ENCODE measurements at places on chromosomes 16 and 17.

- DNase-seq, result peak; percentile 57
Observed at GRCh38 chr16:53055541-53056391, 975 bp downstream of the CHD9 start.

GRCh38 chr17:75036643-75037268 is 10.0 kb downstream of the ATP5PD start:
- DNase-seq, result peak; percentile 69

DNA sequence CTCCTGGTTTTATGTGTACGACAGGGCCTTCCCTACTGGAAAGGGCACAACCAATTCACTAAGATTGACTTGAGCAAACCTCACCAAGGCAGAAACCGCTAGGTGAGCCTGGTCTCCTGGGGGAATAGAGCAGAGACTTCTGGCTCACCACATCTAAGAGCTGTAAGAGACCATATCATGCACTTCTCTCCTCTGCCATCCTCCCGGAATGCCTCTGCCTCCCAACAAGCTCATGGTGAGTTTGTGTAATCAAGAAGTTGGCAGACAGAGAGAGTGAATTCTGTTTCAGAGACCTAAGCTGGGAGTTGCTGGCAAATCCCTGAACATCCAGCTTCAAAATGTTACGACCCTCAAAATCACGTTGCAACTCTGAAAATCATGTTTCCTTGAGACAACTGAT is 154.8 kb downstream of the SLC39A11 start:
- DNase-seq, result no peak

DNA sequence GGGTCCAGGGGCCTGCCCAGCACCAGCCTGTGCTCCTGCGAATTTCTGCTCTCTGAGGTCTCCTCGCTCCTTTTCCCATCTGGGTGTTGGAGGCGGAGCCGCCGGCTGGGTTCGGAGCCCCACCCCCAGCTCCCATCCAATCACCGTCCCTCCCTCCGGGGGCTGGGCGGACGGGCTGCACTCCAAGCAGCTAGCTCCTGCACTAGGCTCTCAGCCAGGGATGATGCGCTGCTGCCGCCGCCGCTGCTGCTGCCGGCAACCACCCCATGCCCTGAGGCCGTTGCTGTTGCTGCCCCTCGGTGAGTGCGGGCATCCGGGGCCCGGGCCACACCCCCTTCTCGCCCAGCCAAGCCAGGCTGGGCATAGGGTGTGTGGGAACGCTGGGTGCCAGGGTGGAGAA is at the start of gene NRN1L:
Gene NRN1L, plus strand, starts transcription at position 202 of the 400 bp plus-strand sequence. Its CDS starts 19 bp downstream, at position 221.
- DNase-seq, result no peak

DNA sequence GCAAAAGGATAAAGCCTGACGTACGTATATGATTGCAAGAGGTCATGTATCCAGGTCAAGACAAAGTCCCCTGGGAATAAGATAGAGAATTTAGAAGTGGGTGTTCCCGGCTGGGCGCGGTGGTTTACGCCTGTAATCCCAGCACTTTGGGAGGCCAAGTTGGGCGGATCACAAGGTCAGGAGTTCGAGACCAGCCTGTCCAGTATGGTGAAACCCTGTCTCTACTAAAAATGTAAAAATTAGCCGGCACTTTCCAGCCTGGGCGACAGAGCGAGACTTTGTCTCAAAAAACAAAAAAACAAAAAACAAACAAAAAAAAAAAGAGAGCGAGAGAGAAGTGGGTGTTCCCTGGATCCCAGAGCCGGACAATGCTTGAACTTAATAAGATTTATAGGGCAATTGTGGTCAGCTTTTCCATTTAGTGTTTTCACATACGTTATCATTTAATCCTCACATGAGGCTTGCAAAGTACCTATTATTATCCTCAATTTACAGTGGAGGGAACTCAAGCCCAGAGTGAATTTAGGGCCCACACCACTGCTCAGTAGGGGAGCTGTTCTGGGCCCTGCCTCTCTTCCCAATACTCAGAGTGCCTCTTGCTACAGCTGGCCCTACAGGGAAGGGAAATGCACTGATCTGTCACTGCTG is 481 bp upstream of the GLTPD2 start:
- DNase-seq, result no peak
